ENCODE measurements at places on chromosomes 6 and 20.

DNA sequence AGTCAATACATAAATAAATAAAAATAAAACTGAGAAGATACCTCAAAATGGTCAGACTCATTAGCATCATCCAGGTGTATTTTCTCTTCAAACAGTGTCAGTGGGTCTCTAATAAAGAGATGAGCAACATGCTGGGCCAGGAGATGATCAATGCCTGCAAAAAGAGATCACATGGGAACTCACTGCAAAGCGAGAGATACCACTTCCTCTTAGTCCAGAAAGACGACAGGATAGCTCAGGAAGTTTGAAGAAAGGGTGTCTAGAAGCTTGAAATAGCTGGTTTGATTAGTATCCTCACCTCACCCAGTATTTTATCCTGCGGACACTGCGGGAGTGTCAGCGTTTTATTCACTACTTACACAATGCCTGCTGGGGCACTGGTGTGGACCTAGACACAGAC is 38.0 kb downstream of the GCLC start:
- DNase-seq: no peak

- DNase-seq: no peak
These were observed 28.5 kb downstream of the STK35 start for GRCh38 chr20:2130062-2130591.

DNA sequence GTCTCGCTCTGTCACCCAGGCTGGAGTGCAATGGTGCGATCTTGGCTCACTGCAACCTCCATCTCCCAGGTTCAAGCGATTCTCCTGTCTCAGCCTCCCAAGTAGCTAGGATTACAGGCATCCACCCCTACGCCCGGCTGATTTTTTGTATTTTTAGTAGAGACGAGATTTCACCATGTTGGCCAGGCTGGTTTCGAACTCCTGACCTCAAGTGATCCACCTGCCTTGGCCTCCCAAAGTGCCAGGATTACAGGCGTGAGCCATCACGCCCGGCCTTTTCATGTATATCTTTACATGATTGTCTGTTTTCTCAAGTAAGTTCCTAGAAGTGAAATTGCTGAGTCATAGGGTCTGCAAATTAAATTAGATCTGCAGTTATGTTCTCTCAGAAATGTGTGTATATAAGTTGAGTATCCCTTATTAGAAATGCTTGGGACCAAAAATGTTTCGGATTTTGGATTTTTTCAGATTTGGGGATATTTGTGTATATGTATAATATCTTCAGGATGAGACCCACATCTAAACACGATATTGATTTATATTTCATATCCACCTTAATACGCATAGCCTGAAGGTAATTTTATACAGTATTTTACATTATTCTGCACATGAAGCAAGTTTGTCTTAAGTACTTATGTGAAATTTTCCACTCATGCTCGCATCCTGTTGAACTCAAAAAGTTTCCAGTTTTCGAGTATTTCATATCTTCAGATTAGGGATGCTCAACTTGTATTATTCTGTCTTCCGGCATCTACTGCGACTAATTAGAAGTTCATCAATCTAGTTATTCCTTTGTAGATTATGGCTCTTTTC is 40.4 kb downstream of the TAB2 start:
- no peak for DNase-seq

DNA sequence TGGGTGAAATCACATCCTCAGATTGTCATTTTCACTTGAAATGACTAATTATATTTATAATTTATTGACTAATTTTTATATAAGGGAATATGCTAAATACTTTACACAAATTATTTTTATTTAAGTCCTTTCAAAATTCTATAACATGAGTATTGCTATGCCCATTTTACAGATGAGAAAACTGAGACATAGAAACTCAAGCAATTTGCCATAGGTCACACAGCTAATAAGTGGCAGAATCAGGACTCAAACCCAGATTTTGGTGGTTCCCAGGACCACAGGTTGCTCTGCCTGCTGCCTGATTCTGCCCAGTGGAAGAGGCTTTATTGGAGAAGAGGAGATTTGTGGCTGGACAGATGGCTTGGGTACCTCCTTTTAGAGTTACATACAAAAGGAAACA is 4.9 kb downstream of the ALDH8A1 start:
- no peak for DNase-seq

DNA sequence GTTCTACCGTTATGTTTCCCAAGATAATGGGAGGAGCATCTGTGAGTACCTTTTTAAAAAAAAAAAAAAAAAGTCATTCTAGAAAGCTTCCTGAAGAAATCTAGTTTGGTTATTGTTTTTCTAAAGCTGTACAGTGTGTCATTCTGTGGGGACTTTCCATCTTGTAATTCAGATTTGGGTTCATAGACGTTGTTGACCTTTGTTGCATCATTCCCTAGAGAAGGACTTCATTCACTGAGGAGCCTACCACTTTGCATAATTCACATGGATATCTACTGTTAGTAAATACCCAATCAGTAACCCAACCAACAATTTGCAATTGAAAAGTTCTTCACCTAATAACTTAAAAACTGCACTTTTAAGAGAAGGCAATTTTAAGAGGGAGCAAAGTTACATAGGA is 60.1 kb downstream of the RPP40 start:
- no peak for DNase-seq

- no peak for DNase-seq
These were observed 45.4 kb downstream of the ZBTB46 start for GRCh38 chr20:63785691-63786131.

DNA sequence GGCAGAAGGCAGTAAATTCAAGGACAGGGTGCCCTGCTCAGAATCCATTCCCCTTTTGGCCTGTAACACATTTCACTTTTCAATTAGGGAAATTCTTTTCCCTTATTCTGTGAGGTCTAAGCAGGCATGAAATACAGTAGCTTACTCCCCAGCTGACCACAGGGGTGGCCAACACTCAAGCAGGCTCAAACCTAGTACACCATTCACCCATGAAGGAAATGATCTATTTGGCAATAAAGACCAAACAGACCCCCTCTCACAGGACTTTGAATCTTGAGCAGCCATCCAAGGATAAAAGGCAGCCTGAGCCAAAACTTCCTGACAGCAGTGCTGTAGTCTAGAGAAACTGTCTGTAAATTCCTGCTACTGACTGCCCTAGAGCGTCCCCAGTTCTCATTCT is 17.7 kb downstream of the PDSS2 start:
- DNase-seq: no peak

- DNase-seq: no peak
These were observed 10.0 kb downstream of the SGK1 start for GRCh38 chr6:134307870-134308269.

DNA sequence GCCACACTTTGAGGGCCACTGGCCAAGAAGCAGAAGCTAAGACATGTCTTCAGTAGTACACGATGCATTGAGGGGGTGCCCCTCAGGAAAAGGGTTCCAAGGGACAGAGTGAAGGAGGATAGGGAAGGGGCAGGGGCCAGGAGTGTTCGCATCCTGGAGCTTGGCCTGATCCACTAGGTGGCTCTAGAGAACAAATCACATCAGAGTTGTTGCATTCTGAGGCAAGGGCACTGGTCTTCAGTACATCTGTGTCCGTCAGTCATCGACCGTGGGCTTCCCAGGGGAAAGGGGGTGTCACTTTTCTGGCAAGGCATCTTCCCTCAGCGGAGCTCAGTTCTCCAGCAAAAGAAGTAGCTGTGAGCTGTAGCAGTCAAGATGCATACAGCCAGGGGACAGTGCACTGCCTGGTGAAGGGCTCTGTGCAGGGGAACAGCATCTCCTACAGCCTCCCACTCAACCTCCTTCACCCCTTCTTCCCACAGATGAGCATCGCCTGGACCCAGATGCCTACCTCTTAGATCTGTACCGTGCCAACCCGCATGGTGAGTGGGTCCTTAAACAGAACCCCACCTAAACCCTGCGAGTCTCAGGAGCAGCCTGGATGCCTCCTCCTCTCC is 47.8 kb downstream of the ARHGAP40 start:
- peak; percentile 21 for DNase-seq

- DNase-seq: no peak
These were observed 41.4 kb upstream of the SAMHD1 start for GRCh38 chr20:36992802-36993334.

DNA sequence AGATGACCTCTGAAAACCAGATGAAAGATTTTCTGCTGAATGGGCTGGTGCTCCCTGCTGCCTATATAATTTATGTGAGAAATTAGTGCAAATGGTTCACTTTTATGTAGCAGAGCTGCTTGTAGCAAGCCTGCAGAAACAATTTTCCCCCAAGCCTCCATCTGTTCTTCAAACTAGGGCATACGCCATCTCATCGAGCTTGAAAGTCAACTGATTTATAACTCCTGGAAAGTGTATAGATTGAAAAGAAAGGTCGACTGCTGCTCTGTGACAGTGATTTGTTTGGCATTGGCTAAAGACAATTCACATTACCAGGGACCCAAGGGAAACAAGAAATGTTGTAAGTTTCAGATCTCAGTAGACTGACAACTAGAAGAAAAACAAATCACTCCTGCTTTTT is 93.3 kb downstream of the PACRG start:
- no peak for DNase-seq

GRCh38 chr6:57221191-57221935 is 744 bp downstream of the RAB23 start:
- no peak for DNase-seq

DNA sequence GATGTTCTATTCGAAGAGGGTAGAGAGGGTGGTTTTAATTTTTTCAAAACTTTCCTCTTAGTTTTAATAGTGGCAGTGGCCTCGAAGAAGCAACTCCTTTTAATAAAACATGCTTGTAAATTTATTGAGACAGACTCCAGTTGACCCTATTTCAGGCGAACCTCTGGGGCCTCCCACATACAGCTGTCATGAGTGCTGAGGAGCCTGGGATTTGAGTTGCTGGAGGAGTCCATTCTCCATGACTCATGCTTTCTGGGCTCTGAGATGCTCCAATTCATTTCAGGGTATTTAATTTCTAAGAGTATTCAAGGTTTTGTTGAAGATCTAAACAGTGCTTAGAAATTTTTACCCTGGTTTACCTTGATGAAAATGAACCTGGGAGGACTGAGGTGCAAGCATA is 580.4 kb downstream of the CBLN4 start:
- no peak for DNase-seq

- no peak for DNase-seq
These were observed 264.9 kb downstream of the HIVEP2 start for GRCh38 chr6:142679907-142680700.

GRCh38 chr20:24842918-24843715 is 106.0 kb upstream of the CST7 start:
- no peak for DNase-seq

- no peak for DNase-seq
These were observed 221.9 kb downstream of the TTLL2 start for GRCh38 chr6:167546611-167547327.

- no peak for DNase-seq
These were observed 10.7 kb downstream of the EZR start for GRCh38 chr6:158808442-158808833.

DNA sequence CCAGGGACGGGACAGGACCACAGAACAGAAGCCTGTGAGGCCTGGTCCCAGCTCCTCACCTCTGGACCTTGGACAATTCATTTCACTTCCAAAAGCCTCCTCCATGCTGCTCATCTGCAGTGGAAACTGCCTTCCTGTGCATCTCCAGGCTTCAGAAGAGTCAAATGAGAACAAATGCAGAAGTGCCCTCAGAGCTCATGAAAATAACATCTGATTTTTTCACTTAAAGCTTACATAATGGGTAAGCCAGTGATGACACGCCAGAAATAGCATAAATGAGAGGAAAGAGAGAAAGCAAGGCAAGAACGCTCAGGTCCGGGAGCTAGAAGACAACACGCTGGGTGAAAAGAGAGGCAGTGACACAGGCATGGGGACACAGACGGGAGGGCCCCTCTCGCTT is 7.9 kb downstream of the CNKSR3 start:
- no peak for DNase-seq

DNA sequence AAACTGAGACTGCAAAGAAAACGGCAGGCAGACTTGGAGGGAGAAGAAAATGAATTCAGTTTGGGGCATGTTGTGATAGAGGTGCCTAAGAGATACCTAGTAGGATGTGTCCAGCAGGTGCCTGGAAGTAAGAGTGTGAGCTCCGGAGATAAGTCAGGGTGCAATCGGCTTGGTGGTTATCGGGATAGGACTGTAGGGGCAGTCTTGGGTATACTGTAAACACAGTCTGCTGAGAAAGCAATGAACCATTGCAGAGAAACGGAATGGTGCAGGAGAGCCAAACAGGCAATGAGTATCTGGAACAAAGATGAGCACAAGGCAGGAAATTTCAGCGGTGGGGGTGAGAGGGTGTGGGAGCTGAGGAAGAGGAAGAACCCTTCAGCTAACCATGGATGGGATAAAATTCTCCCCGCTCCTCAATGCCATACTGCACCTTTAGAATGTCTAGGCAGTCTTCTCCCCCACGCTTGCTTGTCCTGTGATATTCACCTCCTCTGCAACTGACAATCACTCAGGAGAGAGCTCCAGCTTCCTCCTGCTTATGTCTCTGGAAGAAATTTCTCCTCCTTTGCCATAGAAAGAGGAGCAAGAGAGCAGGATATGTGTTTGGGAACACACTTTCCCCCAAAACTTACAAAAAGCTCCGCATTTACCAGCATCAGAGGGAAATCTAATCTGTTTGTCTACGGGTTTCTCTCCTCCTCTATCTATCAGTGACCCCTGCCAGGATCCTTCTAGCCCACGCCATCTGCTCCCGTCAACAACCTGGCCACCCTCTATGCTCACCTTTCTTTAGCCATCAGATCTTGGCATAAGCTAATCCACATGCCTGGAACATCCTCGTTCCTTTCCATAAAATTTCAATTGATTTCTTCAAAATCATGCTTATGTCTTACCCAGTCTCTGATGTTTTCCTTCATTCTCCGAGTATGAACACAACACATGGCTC is 381.7 kb upstream of the JARID2 start:
- DNase-seq: no peak

- no peak for DNase-seq
These were observed 12.0 kb upstream of the SERPINB9 start for GRCh38 chr6:2915150-2915549.

DNA sequence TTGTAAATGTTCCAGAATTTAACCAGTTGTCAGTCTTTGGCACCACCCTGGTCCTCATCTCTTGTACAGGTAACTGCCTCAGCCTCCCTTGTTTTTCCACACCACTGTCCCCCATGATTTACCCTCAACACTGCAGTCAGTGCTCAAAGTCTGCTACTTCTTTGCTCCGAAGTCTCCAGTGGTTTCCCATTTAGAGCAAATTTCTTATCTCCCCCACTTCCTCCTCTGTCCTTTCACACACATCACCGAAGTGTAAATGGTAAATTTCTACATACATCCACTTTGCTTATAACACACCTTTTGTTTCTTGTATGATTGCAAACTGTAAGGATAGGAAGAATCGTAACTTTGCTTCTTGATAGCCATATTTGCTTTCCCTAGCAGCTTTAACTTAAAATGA is 115.3 kb downstream of the JARID2 start:
- DNase-seq: no peak

- no peak for DNase-seq
These were observed 125.9 kb downstream of the FYN start for GRCh38 chr6:111747396-111747795.

DNA sequence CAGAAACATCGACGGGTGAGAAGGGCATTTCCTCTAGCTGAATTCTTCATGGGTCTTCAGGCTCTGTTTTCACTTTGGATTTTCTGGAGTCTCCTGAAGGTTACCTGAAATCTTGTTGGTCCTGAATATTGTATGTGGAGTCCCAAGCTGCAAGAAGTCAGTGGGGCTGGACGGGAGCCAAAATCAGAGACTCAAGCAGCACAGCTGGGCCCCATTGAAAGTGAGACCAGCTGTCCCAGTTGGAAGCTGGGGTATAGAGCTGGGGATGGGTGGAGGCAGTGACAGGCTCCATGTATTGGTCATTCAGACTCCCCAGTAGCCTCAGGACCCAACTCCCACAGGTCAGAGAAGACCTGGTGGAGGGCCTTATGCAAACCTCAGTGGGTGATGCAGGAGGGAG is 111.3 kb upstream of the MLN start:
- no peak for DNase-seq
